ENCODE measurements at places on chromosomes 12 and 14. TPM values are rescaled to one million over a fixed set of nuclear protein-coding genes. Genes with fewer than 3 reads are reported as not detected.

The MLEC gene
- 114 TPM for total RNA-seq

- H3K36me3 ChIP-seq = no peaks in the 10 kb centered on the region
- DNase-seq = no peak
- H3K27ac ChIP-seq = no peak overlapping the region
- no peak overlapping the region for H3K4me3 ChIP-seq
- no peaks in the 10 kb centered on the region for H3K4me1 ChIP-seq
- peaks cover 27% of the 10 kb centered on the region for H3K27me3 ChIP-seq
These were observed 66.2 kb downstream of the PRMT8 start for GRCh38 chr12:3557116-3557697.

- H3K4me3 ChIP-seq = peak overlapping the region; percentile 60
- peaks cover 46% of the 10 kb centered on the region for H3K27me3 ChIP-seq
- peak overlapping the region; percentile 67 for H3K27ac ChIP-seq
- H3K36me3 ChIP-seq = no peaks in the 10 kb centered on the region
These were observed 531 bp upstream of the EML1 start for GRCh38 chr14:99792551-99793212.

The IQSEC3 gene
- total RNA-seq = 0.32 TPM

The TNFAIP2 gene
- 35.4 TPM for total RNA-seq

The PTPRQ gene
- total RNA-seq = 0.28 TPM

The SYT10 gene
- not detected for total RNA-seq

DNA sequence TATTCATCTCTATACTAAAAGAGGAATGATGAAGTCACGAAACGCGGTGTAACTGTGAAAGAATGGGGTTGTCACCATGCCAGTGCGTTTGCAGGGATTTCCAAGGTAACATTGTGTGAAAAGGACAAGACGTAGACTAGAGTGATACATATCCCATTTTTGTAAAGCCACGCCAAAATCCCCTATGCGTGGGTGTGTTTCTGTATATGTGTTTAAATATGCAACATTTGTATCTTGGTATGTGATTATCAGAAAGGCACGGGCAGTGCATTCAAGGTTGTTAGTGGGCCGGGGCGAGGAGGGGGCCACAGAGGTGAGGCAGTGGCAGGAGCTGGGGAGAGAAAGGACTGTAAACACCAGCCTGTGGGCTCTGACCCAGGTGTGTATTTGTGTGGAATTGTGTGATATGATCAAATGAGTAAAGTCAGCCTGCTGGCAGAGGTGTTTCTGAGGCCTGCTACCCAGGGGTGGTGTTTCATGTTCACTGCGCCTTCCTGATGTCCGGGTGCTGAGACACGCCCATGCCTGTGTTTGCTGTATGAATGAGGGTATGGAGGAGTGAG lies 137.8 kb downstream of the ADGRD1 start:
- H3K4me1 ChIP-seq = peaks cover 5% of the 10 kb centered on the region
- no peak for DNase-seq
- H3K4me3 ChIP-seq = no peak overlapping the region
- no peaks in the 10 kb centered on the region for H3K36me3 ChIP-seq

- no peak overlapping the region for H3K27ac ChIP-seq
- H3K36me3 ChIP-seq = no peaks in the 10 kb centered on the region
- DNase-seq = no peak
- H3K27me3 ChIP-seq = no peaks in the 10 kb centered on the region
These were observed 709 bp downstream of the INHBC start for GRCh38 chr12:57435293-57435692.

The USP15 gene
- total RNA-seq = 66.2 TPM

The PTGR2 gene
- 30.8 TPM for total RNA-seq

DNA sequence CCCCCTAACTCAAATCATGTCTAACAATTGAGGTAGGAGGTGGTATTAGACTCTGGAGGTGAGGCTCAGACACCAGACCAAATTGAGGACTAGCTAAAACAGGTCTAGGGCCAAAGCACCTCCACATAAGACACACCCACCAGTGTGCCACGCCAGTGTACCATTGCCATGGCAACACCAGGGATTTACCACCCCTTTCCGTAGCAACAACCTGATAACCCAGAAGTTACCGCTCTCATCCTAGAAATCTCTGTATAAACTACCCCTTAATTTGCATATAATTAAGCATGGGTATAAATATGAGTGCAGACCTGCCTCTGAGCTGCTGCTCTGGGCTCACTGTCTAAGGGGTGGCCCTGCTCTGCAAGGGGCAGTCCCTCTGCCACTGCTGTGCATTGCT lies 57.4 kb upstream of the PPP2R5C start:
- H3K4me1 ChIP-seq = peaks cover 24% of the 10 kb centered on the region
- no peak for DNase-seq
- peaks cover 8% of the 10 kb centered on the region for H3K27me3 ChIP-seq
- H3K27ac ChIP-seq = no peak overlapping the region
- no peak overlapping the region for H3K4me3 ChIP-seq
